Large intestine (tissue), 12 donors: ENCODE measurements at places on chromosomes 13 and 19.

GRCh38 chr19:3262362-3262761 is 37.9 kb downstream of the CELF5 start:
- H3K27me3 ChIP-seq, result no peaks in the 10 kb centered on the region
- no peak for DNase-seq
- H3K27ac ChIP-seq, result no peak overlapping the region
- no peaks in the 10 kb centered on the region for H3K36me3 ChIP-seq

- H3K4me1 ChIP-seq, result no peaks in the 10 kb centered on the region
- no peak for DNase-seq
- H3K27ac ChIP-seq, result no peak overlapping the region
- H3K4me3 ChIP-seq, result no peak overlapping the region
- no peaks in the 10 kb centered on the region for H3K36me3 ChIP-seq
Measured at GRCh38 chr13:77811981-77812380, 106.7 kb downstream of the EDNRB start.

DNA sequence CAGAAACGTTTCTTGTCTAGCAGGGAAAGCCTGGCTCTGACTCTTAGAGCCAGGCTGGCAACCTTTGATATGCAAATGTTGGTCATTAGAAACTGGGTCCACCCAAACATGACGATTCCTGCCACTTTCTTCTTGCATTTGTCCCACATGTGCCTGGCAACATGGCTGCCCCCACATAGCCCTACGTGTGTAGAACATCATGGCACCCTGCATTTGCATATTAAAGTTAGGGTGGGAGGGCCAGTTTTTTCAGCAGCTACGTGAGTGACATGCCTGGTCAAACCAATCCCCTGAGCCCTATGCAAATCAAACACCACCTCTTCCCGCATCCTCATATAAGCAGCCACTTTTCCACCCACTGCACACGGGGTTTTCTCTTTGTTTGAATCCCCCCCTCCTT is 95.0 kb downstream of the LIG4 start:
- H3K36me3 ChIP-seq, result no peaks in the 10 kb centered on the region
- H3K27ac ChIP-seq, result no peak overlapping the region
- H3K4me1 ChIP-seq, result peaks cover 3% of the 10 kb centered on the region
- H3K4me3 ChIP-seq, result no peak overlapping the region
- no peak for DNase-seq
- H3K27me3 ChIP-seq, result no peaks in the 10 kb centered on the region

GRCh38 chr13:53694814-53695532 is 666.4 kb downstream of the OLFM4 start:
- no peaks in the 10 kb centered on the region for H3K27me3 ChIP-seq
- no peak for DNase-seq
- H3K4me1 ChIP-seq, result no peaks in the 10 kb centered on the region
- H3K4me3 ChIP-seq, result no peak overlapping the region
- no peak overlapping the region for H3K27ac ChIP-seq
- no peaks in the 10 kb centered on the region for H3K36me3 ChIP-seq

- no peak overlapping the region for H3K4me3 ChIP-seq
- H3K36me3 ChIP-seq, result no peaks in the 10 kb centered on the region
- H3K4me1 ChIP-seq, result peaks cover 14% of the 10 kb centered on the region
Measured at GRCh38 chr19:18226956-18227780, 930 bp upstream of the PDE4C start.

DNA sequence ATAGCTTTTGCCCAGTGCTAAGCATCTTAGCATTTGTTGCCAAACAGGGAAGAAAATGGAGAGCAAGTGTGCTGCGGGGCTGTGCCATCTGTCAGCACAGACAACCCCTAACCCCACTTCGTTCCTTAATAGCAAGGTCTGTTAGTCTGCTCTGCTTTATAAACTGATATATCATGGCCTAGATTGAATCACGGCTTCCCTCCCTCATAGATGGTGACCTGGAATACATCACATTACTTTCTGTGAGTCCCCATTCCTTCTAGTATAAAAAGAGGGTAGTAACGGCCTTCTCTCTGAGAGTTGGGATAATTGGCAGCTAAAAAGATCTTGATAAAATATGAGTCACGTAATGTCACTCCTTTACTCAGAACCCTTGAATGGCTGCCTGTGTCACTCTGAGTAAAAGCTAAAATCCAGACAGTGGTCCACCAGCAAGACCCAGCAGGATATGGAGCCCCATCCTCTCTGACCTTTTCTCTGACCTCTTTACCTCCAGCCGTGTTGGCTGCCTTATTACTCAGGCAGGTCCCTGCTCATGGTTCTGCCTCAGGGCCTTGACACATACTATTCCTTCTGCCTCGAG is 151.7 kb downstream of the DLEU7 start:
- no peak overlapping the region for H3K27ac ChIP-seq
- DNase-seq, result no peak
- no peak overlapping the region for H3K4me3 ChIP-seq
- H3K27me3 ChIP-seq, result no peaks in the 10 kb centered on the region
- H3K4me1 ChIP-seq, result no peaks in the 10 kb centered on the region

DNA sequence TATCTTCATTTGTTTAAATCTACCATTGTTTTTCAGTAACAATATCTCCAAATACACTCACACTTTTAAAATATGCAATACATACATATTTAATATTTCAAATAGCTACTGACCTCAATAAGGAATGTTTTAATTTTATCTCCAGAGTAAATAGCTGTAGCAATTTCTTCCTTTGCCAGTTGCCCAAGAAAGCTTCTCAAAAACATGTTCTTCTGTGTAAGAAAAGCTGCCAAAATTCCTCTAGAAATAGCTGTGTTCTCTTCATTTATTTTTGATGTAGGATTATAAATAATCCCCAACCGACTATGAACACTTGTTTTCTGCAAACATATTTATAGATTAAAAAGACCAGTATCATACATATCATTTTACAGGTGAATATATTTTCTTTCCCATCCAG is 150.5 kb downstream of the UGGT2 start:
- H3K27ac ChIP-seq, result no peak overlapping the region
- no peaks in the 10 kb centered on the region for H3K27me3 ChIP-seq
- H3K4me3 ChIP-seq, result no peak overlapping the region

GRCh38 chr13:45046445-45046844 is 57.1 kb downstream of the GPALPP1 start:
- peak overlapping the region; percentile 51 for H3K4me3 ChIP-seq
- H3K36me3 ChIP-seq, result no peaks in the 10 kb centered on the region
- H3K27me3 ChIP-seq, result no peaks in the 10 kb centered on the region
- H3K4me1 ChIP-seq, result no peaks in the 10 kb centered on the region
- DNase-seq, result no peak
- no peak overlapping the region for H3K27ac ChIP-seq

DNA sequence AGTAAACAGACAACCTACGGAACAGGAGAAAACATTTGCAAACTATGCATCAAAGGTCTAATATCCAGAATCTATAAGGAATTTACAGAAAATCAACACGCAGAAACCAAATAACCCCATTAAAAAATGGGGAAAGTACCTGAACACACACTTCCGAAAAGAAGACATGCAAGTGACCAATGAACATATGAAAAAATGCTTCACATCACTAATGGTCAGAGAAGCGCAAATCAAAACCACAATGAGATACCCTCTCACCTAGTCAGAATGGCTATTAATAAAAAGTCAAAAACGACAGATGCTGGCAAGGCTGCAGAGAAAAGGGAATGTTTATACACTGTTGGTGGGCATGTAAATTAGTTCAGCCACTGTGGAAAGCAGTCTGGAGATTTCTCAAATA is 29.5 kb downstream of the SLC25A15 start:
- DNase-seq, result no peak
- no peak overlapping the region for H3K4me3 ChIP-seq
- H3K27me3 ChIP-seq, result no peaks in the 10 kb centered on the region

DNA sequence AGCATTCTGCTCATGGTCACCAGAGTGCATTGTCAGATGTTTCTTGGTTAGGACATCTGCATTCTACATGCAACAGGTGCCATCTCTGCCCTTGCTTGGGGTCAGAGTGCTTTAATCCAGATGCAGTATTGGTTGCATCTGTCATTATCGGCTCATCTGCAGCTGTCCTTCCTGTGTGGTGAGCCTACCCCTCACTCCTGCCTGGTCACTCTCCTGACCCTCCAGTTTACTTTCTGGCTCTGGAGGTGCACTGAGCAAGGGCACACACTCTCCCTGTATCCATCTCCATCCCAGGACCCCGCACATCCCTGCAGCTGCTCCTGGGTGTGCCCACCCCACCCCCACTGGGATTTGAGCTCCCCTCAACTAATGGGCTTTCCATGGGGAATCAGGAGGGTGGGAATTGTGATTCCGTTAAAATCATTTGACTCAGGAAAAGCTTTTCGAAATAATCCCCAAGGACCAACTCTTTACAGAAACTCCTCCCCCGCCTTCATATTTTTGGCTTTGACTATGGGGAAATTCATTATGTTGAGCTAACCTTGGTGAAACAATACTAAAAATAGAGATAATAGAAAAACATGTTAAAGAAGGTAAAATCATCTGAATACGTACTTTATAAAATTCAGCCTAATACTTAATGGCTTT is 70.2 kb downstream of the COL4A2 start:
- no peaks in the 10 kb centered on the region for H3K4me1 ChIP-seq
- H3K4me3 ChIP-seq, result no peak overlapping the region
- no peaks in the 10 kb centered on the region for H3K36me3 ChIP-seq
- no peaks in the 10 kb centered on the region for H3K27me3 ChIP-seq
- no peak overlapping the region for H3K27ac ChIP-seq

- no peak for DNase-seq
- H3K4me1 ChIP-seq, result no peaks in the 10 kb centered on the region
- H3K36me3 ChIP-seq, result no peaks in the 10 kb centered on the region
- no peaks in the 10 kb centered on the region for H3K27me3 ChIP-seq
- H3K27ac ChIP-seq, result no peak overlapping the region
Measured at GRCh38 chr13:101218484-101218883, 197.8 kb downstream of the NALCN start.

DNA sequence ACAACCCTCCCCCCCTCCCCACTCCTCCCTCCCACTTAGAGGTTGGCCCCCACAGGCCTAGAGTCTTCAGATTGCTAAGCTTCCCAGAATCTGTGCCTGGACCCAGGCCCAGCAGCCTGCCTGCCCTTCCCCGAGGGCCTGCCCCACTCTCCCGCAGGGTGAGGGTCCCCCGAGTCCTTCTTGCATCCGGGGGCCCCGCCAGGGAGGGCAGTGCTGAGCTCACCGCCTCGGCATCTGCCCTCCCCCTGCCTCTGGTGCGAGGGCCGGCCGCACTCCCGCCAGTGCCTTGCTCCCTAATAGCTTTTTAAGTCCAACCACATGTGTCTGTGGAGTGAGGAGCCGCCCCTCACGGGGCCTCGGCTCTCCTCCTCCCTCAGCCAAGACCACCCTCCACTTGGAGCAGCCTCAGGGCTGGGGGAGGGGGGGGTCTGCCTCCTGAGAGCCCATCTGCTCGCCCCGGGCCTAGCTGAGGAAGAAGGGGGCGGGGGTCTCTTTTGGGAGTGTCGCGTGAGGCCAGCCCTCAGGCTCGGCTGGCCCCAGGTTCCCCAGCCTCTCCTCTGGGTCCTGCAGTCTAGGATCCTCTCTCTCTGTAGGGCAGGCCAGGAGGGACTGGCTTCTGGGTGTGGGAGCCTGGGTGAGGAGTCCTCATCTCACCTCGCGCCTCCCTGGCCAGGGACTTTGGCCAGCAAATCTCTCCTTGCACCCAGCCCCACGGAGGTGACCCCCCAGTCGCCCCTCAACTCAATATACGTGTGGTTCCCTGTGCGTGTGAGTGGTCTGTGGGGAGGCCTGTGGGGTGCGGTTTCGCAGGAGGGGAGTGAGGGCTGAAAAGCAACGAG is 47.2 kb downstream of the LYL1 start:
- peaks cover 32% of the 10 kb centered on the region for H3K27me3 ChIP-seq
- H3K4me1 ChIP-seq, result peaks cover 79% of the 10 kb centered on the region
- no peak overlapping the region for H3K4me3 ChIP-seq
- peak; percentile 72 for DNase-seq
- peak overlapping the region; percentile 67 for H3K27ac ChIP-seq

- H3K4me3 ChIP-seq, result no peak overlapping the region
- no peak overlapping the region for H3K27ac ChIP-seq
- DNase-seq, result no peak
- H3K27me3 ChIP-seq, result no peaks in the 10 kb centered on the region
- no peaks in the 10 kb centered on the region for H3K36me3 ChIP-seq
- H3K4me1 ChIP-seq, result no peaks in the 10 kb centered on the region
Measured at GRCh38 chr19:28829762-28830161, 383.2 kb downstream of the UQCRFS1 start.

DNA sequence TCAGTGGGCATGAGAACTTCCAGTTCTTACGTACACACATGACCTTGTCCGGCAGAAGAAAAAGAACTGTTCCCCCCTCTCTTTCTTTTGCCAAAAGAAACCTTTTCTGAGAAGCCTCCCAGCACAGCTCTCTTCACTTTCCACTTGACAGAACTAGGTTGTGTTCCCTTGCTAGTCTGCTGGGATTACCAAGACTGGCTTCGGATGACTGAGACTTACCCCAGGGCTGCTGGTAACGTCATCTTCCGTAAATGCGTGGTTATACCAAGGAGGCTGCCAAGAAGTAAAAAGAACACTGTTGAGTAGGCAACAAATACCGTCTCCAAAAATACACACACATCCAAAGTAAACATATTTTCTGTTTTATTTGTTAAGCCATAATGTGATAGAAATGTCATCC is 908.2 kb downstream of the EFNB2 start:
- no peaks in the 10 kb centered on the region for H3K27me3 ChIP-seq
- no peaks in the 10 kb centered on the region for H3K4me1 ChIP-seq
- no peaks in the 10 kb centered on the region for H3K36me3 ChIP-seq
- H3K27ac ChIP-seq, result no peak overlapping the region

DNA sequence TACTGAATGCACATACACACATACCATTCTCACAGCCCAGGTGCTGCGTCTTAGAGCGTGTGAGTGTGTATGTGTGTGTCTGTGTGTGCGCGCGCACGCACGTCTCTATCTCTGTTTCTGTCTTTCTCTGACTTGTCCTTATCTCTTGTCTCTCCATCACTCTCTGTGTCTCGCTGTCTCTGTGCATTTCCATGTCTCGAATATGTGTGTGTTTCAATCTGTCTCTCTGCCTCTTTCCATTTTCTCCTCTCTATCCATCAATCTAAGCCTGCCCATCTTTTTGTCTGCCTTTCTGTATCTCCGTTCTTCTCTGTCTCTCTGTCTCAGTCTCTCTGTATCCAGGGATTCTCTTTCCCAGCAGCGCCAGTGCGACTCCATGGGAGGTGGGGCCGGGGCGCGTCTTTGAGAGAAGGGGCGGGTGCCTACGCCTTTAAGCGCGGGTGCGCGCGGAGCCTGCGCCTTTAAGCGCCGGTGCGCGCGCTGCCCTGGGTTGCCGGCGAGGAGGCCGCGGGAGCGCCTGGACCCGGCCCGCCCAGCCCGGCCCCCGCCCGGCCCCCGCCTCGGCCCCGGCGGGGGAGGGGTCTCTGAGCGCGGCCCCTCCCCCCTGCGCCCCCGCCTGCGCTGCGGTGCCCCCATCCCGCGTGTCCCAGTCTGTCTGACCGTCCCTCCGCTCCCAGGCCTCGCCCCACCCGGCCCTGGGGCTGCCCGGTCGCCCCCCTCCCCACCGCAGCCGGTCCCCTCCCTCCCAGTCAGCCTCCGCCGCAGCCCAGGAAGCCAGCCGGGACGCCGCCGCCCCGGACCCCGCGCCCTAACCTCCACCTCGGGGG is at the start of gene LRFN3:
LRFN3 (plus strand) TSS at position 464 of the 827 bp plus-strand sequence. CDS start 3,052 bp downstream, outside the sequence.
- H3K27me3 ChIP-seq, result no peaks in the 10 kb centered on the region
- no peak within 1 kb of the TSS for H3K27ac ChIP-seq
- H3K4me3 ChIP-seq, result peak within 1 kb of the TSS; percentile 57
- peaks cover 7% of the 10 kb centered on the region for H3K36me3 ChIP-seq

- H3K27ac ChIP-seq, result no peak overlapping the region
- no peak for DNase-seq
- no peaks in the 10 kb centered on the region for H3K4me1 ChIP-seq
Measured at GRCh38 chr13:63166345-63166744, 1750.7 kb upstream of the PCDH20 start.

- no peak overlapping the region for H3K4me3 ChIP-seq
- no peaks in the 10 kb centered on the region for H3K36me3 ChIP-seq
- no peaks in the 10 kb centered on the region for H3K27me3 ChIP-seq
Measured at GRCh38 chr19:44712864-44713515, 14.0 kb downstream of the CEACAM16 start.
